T47D (cell line): ENCODE measurements at places on chromosomes 12 and 14.

GRCh38 chr12:66664076-66664475 is 14.8 kb downstream of the GRIP1 start:
- no peak for DNase-seq

DNA sequence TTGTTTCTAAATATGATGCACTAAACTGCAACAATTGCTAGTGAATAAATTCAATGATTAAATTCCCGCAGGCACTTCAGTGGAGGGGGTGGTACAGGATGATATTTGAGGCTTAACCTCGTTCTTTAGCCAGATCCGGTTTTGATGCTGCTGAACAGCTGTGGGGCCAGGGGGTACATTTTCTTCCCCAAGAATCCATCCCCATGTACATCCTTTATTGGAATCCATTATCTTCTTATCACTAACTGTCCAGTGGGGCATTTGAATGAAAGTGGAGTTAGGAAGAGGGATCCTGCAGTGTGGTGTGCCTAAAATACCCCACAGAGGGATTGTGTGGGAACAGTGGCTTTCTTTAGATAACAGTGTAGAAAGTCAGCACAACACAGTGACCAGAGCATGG is 45.2 kb upstream of the OASL start:
- DNase-seq: no peak

GRCh38 chr12:49094975-49095365 is 369 bp upstream of the DHH start:
- DNase-seq: no peak

- DNase-seq: no peak
Measured at GRCh38 chr12:67148265-67148664, 120.9 kb upstream of the CAND1 start.

DNA sequence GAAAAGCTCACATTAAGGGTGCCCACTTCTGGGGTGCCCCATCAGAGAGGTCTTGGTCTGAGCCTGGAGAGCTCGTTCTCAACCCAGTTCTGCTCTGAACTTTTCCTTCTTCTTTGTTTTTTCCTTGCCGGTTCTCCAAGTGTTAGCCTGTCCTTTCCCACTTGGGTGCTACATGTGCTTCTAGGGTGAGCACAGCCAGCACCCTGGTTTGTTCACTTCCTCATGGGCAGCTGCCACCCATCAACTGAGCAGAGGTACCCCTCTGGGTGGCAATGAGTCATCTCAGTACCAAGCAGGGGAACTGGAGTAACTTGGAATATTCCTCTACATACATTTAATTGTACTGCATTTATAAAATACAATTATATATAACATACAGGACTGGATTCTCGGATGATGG is 3.9 kb upstream of the SYNE3 start:
- DNase-seq: no peak

DNA sequence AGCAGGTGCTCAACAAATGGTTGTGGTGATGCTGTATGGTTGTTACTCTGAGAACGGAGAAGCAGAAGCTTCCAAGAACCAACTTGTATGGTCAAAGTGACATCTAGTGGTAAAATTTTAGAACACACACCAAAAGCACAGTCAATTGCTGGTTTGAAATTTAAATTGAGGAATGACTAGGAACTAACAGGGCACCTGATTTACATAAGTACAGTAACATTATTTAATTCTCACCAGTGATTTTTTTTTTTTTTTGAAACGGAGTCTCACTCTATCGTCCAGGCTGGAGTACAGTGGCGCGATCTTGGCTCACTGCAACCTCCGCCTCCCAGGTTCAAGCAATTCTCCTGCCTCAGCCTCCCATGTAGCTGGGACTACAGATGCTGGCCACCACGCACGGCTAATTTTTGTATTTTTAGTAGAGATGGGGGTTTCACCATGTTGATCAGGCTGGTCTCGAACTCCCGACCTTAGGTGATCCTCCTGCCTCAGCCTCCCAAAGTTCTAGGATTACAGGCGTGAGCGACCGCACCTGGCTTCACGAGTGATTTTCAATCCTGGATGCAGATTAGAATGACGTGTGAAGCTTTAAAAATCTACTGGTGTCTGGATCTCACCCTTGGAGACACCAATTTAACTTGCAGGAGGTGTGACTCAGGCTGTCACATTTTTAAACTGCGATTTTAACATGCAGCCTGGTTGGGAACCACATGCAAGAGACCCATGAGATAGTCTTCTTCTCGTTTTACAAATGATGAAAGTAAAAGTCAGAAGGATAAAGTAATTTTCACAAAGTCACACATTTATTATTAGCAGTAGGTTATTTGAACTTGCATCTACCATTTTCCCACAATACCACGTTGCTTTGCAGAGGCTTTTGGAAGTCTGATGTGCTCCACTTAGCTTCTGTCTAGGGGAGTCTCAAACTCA is 14.1 kb upstream of the NUMB start:
- DNase-seq: peak; percentile 68

GRCh38 chr12:26198742-26199141 is 3.4 kb downstream of the SSPN start:
- DNase-seq: no peak

DNA sequence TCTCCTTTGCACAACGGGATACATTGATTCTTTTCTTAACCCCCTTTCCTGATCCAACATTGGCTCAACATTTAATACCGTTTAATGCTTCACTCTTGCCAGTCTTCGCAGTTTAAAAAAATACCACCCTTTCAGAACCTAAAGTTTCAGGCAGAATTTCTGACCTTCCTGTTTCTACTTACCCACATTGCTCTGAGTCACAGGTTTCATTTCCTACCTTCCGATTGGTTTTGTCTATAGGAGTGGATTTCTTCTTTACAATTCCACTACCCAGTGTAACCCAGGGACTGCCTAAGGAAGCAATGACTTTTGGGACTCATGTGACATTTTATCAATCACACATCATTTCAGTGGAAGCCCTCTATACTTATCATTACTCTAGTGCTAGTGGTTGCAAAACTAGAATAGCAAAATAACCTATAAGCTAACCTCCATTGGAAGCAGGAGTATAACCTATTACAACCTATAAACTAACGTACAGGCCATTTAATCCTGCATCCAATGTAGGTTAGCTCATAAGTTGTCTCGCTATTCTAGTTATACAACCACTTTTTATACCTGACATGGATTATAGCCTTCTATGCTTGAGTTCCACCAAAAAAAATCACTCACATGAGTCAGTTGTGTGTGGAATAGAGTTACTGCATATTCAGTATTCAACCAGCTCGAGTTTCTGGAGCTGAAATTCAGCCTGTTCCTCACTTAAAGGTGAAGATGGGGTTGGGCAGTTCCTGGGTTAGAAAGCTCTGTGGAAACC is 64.9 kb upstream of the KITLG start:
- no peak for DNase-seq

DNA sequence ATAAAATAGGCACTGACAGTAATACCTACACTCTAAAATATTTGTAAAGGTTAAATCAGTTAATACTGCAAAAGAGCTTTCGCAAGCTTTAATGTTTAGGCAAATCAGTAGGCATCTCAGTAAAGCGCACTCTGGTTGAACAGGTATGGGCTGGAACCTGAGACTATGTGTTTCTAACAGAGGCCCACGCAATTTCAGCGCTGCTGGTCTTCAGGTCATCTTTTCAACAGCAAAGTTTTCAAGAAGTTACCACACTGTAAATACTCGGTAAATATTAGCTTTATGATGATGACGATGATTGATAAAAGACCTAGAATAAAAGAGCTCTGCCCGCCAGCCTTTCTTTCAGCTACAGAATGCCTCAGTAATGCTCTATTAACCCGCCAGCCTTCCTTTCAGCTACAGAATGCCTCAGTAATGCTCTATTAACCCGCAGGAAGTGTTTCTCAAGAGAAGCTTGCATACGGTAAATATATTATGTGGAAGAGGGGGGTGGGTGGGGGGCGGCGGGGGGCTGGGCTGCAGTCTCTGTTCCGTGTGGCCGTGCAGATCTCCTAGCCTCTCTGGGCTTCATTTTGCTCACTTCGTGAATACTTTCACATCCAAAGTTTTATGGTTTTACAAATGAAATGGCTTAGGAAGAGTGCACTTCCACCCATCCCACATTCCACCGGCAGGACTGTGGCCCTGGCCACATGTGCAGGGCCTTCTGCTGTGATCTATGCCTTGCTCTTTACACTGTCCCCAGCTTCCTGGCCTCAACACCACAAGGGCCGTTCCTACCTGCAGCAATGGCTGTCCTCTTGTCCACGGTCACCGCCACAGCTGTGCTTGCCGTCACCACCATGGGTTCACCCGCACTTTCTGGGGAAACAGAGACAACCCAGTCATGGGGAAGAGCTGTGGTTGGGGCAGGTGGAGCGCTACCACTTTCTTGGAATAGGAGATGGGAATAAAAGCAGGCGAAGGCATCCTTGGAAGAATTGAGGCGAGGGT is 19.9 kb downstream of the LRTM2 start:
- peak; percentile 55 for DNase-seq

GRCh38 chr12:103858953-103859601 is 18.0 kb upstream of the NT5DC3 start:
- DNase-seq: no peak
